ENCODE measurements at places on chromosomes 7 and 10.

DNA sequence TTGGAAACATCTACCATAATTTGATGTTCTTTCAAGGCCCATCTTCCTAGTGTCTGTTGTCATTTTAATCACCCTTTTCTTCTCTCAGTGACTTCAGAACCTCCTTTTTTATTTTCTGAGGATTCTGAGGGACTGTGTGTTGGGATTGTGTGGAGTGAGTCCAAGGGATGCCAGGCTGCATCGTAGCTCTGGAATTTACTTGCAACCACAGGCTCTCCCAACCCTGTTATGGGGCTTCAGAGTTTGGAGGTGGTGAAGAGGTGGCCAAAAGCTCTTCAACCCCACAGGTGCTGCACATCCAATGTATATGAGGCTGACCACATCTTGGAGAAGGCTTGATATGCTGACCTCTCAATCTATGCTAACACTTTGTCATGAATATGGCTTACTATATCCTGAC lies 79.5 kb upstream of the GPR141 start:
- no peak for DNase-seq

- DNase-seq, result no peak
Observed at GRCh38 chr10:31001740-31002139, 29.9 kb downstream of the ZNF438 start.

- no peak for DNase-seq
Observed at GRCh38 chr10:74123081-74123480, 27.5 kb downstream of the AP3M1 start.

DNA sequence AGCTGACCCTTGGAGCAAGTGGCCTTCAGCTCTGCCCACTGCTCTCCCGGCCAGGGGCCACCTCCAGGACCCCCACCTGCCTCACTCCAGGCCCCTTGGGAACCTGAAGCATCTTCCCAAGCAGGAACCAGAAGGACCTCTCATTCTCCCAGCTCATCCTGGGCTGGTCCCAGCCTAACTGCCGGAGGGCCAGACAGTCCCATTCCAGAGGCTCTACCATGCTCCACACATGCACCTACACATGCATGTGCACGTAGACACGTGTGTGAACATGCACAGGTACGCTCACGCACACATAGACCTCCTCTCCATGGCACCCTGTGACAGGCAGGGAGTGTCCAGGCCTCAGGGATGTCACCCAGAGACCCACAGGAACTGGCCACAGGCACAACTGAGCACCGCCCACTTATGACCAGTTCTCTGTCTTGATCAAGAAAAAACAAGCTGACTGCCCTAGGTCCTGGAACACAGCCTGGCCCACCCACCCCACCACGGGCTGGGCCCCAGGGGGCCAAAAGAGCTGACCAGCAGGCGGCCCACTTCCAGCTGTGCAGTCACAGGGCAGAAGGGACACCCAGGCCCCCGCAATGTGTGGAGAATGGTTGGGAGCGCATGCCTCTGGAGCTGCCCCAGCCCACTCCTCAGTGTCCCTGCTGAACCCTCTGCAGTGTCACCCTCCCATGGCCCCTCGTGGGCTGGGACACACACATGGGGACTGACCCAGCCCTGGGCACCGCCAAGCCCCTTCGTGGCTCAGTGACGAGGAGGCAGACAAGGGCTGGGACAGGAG lies 43.4 kb downstream of the CAMK2B start:
- DNase-seq, result no peak

DNA sequence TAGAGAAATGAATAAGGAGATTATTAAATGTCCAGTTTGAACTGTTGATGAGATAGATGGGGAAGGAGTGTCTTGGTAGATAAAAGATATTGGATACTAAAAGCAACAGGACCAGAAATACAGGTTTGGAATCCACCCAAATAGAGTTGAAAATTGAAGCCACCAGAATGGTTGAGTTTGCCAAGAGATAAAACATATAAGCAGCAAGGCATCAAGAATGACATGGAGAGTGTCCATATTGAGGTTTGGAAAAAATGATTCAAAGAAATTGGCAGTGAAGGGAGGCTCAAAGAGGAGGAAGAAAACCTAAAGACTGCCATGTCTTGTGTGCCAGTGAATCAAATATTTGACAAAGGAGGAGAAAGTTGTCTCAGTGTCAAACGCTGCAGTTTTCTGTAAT lies 24.2 kb downstream of the CFAP69 start:
- DNase-seq, result no peak

DNA sequence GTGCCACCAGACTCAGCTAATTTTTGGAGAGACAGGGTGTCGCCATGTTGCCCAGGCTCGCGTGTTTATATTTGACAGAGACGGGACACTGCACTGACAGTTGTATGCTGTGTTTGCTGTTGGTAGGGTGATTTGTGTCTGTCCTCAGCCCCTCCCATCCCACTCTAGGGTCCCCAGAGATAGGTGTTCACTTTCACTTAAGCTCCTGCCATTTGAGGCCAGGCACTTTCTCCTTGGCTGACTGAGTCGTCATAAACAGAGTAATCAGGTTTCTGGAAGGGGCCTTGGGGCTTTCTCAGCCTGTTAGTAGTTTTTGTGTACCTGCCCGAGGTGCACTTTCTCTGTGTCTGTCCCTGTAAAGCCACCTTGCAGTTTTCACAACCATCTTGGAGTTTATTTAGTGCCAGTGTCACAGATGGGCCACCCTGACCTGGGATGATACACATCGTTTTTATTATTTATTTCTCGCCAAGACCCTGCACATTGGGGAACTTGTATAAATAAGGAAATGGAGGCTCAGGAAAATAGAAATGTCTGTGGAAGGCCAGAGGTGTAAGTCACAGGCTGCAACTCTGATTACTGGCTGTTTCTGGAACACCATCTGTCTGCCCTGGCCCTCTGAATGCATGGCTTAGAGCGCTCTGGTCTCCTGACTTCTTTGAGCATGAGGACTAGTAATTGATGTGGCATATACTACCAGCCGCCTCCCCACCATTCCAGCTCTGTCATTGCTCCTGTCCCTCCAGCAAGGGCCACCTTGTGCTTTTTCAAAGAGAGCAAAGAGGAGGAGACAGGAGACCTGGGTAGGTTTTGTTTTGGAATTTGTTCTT lies 81.9 kb upstream of the PDCD4 start:
- no peak for DNase-seq

- no peak for DNase-seq
Observed at GRCh38 chr7:41777894-41778596, 75.2 kb upstream of the INHBA start.

GRCh38 chr10:106147021-106147420 lies 1017.5 kb downstream of the SORCS1 start:
- DNase-seq, result no peak

DNA sequence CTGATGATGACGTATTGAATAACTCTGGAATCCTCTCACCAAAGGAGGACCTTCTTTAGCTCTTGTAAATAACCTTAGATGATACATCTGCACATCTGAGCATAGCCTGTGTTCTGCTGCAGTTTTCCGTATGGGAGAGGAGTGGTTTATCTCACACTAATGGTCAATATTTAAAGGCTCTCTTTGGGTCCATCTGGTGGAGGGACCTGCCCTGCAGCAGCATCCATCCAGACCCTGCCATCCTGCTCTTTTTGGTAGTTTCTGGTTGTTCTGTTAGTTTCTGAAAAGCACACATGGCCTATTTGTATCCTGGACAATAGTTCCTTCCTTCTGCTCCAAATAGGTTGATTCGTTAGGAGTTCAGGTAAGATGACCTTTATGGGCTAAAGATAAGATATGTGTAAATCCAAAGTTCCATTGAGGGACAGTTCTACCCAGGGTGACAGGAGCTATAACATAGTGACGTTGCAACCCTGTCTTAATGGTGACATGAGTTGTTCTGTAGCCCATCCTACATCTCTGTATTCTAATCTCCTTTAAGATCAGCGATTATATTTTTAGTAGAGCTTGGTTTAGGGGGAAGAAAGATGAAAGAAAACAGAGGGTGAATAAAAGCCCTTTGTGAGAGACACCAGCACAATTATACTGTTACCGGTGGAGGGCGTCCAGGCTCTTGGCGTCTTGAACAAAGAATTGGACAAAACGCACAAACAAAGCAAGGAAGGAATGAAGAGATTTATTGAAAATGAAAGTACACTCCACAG lies 60.0 kb upstream of the KLF14 start:
- no peak for DNase-seq

- DNase-seq, result no peak
Observed at GRCh38 chr7:108285003-108285368, 154.8 kb upstream of the LAMB4 start.

DNA sequence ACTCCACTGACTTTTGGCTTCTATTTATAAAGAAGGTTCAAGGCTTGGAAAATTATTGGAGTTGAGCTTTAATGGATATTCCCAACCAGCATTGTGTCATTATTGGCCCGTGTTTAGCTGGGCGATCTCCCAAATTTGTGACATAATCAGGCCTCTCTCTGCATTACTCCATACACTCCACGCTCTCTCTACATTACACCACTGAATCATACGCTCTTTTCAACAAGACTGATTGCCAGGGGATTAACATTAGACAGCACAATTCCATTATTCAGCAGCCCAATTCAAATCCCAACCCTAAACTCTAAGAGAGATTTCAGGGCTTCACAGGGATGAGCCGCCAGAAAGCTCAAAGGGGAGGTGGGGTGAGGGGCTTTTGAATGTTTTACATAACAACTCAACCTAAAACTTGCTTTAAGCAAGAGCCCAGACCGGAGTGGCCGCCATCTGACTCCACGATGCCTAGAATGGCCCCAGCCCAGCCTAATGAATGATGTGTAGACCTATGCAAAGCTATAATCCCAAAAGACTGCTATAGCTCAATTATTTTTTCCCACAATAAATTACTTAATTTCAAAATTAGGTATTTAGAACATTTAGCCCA lies 61.8 kb downstream of the FGFR2 start:
- DNase-seq, result no peak

GRCh38 chr7:103993551-103993950 lies 4.1 kb upstream of the RELN start:
- DNase-seq, result no peak

GRCh38 chr10:112362833-112363232 lies 11.1 kb upstream of the ACSL5 start:
- no peak for DNase-seq

DNA sequence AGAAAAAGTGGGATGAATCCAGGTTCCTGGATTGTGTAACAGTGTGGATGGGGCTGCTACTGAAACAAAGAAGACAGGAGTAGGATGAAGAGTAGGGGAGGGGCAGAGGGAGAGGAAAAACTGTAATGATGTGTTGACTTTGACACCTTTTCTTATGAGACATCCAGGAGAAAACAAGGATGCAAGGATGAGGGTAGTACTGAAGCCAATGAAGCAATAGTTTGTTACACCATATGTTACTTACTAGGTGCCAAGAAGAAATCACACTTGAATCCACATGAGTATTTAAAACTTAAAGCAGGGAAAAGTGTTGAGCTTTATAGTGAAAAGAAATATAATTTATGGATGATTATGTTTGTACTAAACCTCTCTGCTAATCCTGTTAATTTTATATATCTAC lies 420.6 kb downstream of the ARL4A start:
- DNase-seq, result no peak

DNA sequence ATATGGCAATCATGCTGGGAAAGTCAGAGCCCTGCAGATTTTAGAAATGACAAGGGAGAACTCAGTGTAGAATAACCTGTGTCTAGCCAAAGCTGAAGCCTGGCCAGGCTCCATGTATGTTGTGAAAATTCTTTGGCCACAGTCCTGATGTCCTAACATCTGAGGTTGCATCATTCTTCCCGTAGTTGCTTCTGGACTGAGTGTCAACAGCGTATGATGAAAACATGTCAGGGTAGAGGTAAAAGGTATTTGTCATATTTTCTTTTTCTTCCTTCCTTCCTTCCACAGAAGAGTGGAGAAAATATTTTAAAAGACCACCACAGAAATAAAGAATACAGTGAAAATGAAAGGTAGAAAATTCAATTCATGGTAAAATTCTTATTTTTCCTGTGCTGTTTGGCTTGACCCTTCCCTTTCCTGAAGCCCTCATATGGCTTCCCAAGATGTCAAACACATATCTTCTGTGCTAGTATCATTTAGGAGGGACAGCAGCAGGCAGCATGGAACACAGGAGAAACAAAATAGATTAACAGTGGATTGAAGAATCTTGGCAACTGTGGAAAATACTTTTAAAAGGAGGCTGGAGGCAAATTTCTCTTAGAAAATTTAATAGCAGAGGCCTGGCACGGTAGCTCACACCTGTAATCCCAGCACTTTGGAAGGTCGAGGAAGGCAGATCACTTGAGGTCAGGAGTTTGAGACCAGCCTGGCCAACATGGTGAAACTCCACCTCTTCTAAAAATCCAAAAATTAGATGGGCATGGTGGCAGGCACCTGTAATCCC lies 18.9 kb upstream of the NRBF2 start:
- DNase-seq, result no peak

GRCh38 chr10:99487125-99487807 lies 45.5 kb upstream of the NKX2-3 start:
- no peak for DNase-seq

GRCh38 chr7:41470081-41470480 lies 232.8 kb downstream of the INHBA start:
- DNase-seq, result no peak

- DNase-seq, result peak; percentile 14
Observed at GRCh38 chr7:381211-382042, 91.5 kb downstream of the FOXL3 start.

DNA sequence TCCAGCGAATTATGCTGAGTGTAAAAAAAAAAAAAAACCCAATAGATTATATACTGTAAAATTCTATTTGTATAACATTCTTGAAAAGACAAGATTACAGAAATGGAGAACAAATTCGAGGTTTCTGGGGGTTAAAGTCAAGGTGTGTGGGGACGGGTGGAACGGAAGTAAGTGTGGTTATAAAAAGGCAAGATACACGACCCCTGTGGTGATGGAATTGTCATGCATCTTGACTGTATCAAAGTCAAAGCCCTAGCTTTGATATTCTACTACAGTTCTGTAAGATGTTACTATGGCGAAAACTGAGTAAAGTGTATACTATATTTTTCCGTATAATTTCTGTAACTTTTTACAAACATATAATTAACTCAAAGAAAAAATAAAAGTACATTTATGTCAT lies 718.2 kb upstream of the PCDH15 start:
- DNase-seq, result no peak

DNA sequence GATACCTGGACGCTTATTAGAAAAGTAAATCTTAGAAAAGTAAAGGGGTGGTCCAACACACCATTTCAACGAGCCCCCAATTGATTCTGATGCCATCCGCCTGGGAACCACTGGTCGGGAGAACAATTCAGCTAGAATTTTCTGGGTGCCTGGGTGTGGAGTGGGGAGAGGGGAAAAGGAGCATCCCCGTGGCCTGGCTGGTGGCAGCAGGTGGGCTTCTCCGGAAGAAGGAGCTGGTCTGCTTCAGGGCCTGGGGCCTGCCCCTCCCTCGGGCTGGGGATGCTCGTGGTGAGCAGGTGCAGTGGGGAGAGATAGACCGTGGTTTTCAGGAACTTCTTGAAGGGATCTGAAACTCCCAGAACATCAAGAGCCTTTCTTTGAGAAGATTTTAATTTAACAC lies 39.9 kb upstream of the DUSP5 start:
- DNase-seq, result peak; percentile 49

DNA sequence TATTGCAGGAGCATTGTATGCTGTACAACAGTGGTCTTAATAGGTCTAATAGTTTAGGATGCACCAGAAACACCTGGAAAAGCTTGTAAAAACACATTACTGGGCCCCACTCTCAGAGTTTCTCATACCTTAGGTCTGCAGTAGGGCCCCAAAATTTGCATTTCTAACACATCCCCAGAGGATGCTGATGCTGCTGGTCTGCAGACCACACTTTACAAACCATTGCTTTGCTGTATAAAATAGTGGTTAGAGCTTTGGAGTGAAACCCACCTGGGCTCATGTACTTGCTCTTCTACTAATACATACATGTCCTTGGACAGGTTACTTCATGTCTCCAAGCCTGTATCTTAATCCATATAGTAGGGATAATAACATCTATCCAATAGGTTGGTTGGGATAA lies 279.7 kb downstream of the GRM8 start:
- DNase-seq, result no peak

- DNase-seq, result no peak
Observed at GRCh38 chr7:37259319-37259821, 189.3 kb downstream of the ELMO1 start.
